T-cell (primary cell): ENCODE measurements at places on chromosomes 13 and 19.

GRCh38 chr13:43861863-43862262, 17.7 kb downstream of the CCDC122 start:
- no peak for DNase-seq

GRCh38 chr19:3115411-3115810, 20.4 kb upstream of the GNA15 start:
- DNase-seq: no peak

DNA sequence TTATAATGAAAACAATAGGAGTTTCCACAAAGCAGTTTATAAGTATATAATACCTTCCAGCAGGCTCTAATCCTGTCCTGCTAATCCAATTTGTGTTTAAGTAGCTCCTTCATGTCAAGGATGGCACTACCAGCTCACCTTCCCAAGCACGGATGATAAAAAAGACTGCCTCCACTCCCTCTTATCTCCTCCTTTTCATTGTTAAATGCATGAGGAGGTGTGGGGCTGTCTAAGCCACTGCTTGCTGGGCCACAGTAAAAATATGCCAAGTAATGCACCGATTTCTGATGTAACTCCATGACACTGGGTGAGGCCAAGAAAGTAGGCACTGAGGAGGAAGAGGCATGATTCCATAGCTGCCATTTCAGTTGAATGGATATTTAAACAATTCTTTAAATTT, 193.1 kb downstream of the ZIC5 start:
- no peak for DNase-seq

DNA sequence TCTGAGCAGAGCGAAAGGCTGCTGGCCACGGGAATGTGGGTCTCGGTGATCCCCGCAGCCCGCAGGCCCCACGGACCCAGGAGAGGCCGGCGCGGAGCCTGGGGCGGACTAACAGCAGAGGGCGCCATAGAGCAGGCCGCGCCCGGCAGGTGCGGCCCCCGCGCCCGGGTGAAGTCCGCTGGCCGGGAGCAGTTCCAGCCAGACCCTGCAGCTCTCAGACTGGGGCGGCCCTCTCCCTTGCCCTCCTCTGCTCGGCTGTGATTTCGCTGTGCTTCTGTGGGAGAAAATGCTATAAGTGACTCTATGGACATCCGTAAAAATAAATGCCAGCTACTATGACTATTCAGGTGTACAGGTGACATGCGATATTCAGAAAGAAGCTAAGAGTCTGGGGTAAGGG, 37.7 kb downstream of the GSX1 start:
- DNase-seq: peak; percentile 13

DNA sequence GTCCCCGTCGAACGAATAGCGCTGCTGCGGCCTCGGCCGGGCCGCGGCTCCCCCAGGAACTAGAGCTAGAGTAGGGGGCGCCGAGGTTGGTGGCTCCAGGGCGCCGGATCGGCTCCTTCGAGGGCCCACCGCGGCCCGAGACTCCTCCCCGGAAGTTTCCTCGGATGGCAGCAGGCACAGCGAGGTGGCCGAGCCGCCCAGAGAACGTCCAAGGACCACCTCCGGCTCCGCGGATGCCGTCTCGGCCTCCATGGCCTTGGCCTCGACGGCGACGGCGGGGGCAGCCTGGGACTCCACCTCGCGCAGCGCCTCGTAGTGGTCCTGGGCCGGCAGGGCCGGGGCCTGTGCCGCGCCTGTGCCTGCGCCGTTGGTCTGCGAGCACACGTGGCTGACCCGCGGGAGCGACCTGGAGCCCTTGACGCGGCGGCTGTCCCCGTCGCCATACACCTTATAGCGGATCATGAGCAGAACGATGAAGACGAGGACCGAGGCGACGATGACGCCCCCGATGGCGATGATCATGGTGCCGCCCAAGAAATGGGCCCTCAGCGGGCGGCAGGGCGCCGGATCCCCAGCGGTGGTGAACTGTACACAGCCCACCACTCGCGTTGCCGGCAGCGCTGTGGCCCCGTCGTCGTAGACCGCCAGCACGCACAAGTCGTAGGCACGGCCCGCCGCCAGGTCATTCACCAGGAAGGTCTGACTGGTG, 11.8 kb downstream of the IFNL1 start:
- DNase-seq: no peak

- DNase-seq: no peak
Measured at GRCh38 chr13:32117701-32118100, 86.1 kb downstream of the FRY start.

GRCh38 chr13:41590643-41591042, 133.3 kb downstream of the RGCC start:
- no peak for DNase-seq

DNA sequence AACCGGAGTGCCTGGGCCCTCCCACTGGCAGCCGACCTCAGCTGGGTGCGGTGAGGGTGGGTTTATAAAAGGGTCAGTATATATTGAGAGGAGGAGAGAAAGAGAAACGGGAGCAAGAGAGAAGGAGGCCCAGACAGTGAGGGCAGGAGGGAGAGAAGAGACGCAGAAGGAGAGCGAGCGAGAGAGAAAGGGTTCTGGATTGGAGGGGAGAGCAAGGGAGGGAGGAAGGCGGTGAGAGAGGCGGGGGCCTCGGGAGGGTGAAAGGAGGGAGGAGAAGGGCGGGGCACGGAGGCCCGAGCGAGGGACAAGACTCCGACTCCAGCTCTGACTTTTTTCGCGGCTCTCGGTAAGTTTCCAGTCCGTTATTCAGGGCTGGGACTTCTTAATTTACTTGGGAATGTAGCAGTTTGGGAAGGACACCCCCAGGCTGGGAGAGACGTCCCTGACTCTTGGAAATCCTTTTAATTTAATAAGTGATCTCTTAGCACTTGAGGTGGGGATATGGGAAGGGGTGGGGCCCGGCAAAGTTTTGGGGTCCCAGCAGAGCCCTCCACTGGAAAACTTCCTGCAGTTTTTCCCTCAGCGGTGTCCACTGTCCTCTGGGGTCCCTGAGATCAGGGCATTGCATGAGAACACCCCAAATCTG, at the start of gene EMP3:
Gene EMP3 (plus strand): TSS at position 288 of the 646 bp plus-strand sequence. CDS start 1,293 bp downstream, outside the sequence.
- peak; percentile 77 for DNase-seq

DNA sequence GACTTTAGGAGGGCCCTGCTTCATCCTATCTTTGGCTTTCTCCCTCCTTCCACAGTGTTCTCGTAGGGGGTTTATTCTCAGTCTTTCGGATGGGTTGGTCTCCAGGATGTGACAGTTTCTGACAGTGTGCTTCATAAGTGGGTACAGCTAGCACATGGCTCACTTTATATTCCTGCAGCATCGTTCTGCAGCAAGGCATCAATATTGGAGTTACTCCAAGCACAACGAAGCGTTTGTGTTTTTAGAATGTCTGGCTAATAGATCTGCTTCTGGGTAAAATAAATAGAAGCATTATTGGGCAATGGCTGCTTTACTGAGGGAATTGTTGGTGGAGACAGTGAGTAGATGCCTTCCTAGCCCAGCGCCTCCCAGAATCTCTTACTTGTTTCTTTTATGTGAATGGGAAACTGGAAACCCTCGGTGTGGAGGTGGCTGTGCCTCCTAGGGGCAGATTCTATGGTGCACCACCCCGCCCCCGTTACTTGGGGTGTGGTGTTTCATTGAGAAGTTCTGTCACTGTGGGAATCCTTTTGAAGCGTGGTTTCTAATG, 2.0 kb downstream of the FARP1 start:
- DNase-seq: no peak

GRCh38 chr13:93625536-93625935, 398.9 kb downstream of the GPC6 start:
- DNase-seq: no peak

DNA sequence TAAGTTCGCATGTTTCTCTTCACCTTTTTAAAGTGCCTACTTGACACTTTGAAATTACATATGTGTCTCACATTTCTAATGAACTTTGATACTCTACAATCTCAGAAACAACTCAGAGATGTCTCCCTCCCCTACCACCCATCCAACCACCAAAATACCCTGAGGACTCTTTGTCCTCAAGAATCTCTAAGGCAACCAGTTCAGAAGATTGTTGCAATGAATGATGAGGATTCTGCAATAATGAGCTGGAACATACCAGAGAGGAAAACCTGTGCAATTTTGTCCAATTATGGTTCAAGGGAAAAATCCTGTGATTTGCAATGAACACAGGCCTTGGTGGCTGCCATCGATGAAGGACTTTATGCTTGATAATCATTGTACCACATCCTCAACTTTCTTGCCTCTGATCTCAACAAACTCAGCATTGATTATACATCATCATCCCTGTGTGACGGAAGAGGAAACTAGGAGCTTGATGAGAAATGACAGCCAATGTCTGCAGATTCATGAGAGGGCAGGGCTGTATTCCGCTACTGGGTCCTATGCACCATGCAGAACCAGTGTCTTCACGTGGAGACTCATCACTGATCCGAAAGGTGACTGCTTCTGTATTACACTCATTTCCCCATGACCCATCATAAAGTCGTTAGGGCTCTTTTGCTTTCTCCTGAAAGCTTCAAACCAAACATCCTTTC, 1.1 kb downstream of the FPR1 start:
- no peak for DNase-seq

DNA sequence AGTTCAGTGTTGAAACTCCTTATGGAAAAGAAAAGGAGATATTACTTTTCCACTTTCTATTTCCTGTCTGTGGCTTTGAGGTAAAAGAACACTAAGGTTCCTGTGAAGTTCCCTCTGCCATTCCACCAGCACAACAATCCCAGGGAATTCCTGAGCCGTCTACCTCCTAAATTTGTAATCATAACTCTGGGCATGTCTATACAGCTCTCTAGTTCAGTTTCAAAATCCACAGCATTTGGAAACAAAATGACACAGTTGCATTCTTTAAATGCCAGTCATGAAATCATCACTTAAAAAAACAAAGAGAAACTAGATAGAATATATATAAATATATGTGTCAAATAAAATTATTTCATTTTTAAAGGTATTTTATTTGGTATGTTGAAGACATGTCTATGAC, 9.0 kb upstream of the THSD1 start:
- no peak for DNase-seq

GRCh38 chr13:34025746-34026145, 207.8 kb downstream of the RFC3 start:
- no peak for DNase-seq

GRCh38 chr13:21684576-21684975, 13.7 kb downstream of the FGF9 start:
- no peak for DNase-seq

DNA sequence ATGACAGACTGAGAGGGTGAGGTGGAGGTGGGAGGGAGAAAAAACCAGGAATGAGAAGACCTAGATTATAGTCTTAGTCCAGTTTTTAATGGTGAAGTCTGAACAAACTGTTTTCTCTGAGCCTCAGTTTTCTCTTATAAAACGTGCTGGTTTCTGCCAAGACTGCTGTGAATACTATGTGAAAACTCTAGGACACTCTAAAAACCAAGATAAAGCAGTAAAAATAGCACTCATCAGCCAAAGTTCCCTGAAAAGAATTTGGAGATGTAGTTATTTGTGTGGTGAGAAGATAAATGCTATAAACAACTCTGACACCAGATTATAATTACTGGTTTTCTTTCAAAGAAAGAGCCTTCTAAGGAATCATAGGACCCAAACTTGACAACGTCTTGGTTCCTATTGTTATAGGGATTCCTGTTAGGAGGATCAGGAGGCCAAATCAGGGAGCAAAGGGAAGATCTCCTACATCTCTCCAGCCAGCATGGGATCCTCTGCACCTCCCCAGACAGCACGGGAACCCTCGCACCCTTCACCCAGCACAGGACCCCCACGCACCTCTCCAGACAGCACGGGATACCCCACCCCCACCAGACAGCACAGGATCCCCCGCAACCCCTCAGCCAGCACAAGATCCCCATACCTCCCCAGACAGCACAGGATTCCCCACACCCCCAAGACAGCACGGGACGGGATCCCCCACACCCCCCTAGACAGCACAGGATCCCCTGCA, 130.2 kb downstream of the MIPEP start:
- no peak for DNase-seq

GRCh38 chr13:46648166-46648607, 95.2 kb downstream of the LRCH1 start:
- peak; percentile 6 for DNase-seq

DNA sequence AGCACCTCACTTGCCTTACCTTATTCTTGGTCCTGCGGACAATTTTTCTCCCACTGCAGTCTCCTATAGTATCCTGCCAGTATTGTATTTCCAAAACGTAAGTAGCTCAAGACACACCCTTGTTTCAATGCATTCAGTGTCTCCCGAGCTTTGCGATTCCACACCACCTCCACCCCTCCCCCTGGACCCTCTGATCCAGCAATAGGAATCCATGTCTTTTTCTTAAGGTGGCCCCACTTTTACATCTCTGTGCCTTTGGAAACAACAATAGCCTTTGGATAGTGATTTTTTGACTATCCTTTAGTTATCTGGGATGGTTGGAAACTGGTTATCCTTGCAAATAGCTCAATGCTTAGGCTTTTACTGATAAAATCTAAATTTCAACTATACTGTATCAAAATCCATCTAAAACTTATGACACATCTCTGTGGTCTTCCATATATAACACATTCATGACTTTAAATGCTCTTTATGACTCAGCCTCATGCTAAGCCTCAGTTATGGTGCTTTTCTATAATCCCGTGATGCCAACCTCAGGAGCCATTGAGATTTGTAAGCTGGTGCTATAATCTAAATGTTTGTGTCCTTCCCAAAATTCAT, 27.1 kb downstream of the FAM216B start:
- no peak for DNase-seq

DNA sequence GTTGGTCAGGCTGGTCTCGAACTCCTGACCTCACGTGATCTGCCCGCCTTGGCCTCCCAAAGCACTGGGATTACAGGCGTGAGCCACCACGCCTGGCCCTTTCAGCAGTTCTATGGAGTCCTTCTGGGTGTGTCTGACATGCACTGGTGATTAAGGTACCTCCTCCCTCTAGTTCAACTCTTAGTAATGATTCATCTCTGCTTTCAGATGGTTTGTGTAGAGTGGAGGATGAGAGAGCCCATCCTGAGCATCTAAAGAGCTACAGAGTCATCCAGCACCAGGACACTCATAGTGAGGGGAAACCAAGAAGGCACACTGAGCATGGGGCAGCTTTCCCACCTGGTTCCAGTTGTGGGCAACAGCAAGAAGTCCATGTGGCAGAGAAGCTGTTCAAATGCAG, 8.2 kb downstream of the ZNF584 start:
- no peak for DNase-seq

- DNase-seq: no peak
Measured at GRCh38 chr13:35213911-35214310, 262.6 kb downstream of the MAB21L1 start.
